ENCODE measurements at places on chromosomes 1 and 21.

DNA sequence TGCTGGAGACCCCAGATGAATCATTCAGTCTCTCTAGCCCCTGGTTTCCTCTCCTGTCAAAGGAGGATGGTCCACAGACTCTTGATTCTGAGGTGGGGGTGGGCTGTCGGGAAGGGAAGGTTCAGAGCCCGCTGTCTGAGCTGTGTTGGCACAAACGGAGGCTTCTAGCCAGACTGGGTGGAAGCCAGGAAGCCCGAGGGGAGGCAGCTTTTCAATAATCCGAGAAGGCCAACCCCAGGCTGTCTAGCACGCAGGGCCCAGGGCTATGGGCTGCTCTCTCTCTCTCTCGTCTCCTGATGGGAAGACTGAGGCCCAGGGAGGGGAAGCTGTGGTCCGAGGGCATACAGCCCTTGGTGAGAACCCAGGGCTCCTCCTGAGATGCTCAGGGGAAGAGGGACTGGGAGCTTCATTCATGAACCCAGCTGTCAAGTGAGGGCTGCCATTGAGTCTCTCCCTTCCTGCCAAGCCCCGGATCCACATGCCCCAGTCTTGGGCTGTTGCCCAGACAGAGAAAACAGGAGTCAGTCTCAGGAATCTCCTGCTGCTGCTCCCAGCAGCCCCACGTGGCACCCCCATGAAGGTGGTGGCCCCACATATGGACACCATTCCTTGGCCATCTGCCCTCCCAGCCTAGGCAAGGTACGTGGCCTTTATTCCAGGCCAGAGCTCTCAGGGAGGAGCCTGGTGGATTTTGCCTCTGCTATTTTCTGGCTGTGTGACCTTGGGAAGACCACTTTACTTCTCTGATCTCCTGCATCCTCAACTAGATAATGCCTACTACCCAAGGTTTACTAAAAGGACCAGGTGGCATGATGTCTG is 44.4 kb downstream of the RAP1GAP start:
- no peak for DNase-seq

GRCh38 chr21:41369920-41370839 is 8.4 kb downstream of the MX2 start:
- DNase-seq: no peak

DNA sequence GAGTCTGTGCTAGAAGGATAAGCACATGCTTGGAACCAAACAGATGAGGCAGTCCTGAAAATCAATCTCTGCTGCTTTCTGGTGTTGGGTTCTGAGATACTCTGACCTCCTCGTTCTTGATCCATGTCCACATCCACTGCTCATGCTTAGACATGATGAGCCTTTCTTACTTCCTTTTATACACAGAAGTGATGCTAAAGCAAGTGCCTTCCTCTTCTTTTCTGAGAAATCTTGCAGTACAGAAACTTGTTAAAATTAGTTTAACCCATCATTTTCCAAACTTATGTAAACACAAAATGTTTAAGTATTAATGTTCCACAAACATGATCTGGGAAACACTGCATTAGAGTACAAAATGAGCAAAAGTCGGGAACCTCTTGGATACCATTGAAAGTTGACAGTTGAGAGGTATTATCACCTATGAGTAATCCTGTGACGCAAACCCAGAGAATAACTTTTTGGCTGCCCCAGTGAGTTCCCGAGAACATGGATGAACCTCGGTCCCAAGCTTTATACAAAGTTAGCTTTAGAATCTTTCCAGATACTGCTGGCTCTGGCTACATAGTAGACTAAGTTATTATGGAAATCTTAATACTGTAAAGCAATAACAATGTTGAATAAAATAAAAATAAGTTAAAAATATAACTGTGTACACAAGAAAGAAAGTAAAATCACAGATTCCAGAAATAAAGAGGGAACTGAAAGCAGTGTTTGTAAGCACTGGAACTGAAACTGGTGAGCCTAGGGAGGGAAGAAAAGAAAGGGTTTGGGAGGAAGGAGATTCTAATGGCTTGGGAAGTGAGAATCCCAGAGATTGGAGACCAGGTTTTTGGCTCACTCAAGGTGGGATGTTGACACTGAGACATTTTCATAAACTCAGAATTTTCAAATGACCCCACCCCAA is 429.3 kb upstream of the RUNX1 start:
- DNase-seq: no peak

DNA sequence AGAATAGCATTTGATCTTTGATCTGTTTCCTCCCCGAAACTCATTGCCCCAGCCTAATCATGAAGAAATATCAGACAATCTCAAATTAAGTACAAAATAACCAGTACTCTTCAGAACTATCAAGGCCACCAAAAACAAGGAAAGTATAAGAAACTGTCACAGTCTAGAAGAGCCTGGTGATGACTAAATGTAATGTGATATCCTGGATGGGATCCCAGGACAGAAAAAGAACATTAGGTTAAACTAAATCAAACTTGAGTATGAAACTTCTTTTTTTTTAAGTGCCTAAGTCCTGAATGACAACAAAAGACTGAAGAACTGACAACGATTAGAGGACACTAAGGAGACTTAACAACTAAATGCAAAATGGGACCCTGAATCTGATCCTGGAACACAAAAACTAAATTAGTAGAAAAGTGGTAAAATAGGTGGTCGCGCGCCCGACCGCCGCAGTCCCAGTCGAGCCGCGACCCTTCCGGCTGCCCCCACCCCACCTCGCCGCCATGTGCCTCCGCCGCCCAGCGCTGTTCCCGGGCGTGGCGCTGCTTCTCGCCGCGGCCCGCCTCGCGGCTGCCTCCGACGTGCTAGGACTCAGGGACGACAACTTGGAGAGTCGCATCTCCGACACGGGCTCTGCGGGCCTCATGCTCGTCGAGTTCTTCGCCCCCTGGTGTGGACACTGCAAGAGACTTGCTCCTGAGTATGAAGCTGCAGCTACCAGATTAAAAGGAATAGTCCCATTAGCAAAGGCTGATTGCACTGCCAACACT is 5.5 kb upstream of the PRKAB2 start:
- no peak for DNase-seq

GRCh38 chr1:111973150-111973790 is 16.2 kb downstream of the KCND3 start:
- DNase-seq: no peak

- no peak for DNase-seq
These were observed 509 bp downstream of the NVL start for GRCh38 chr1:224329484-224329841.

- DNase-seq: no peak
These were observed 7.9 kb upstream of the SH3GLB1 start for GRCh38 chr1:86696522-86696921.

GRCh38 chr1:60102267-60103061 is 28.9 kb upstream of the C1orf87 start:
- DNase-seq: no peak

DNA sequence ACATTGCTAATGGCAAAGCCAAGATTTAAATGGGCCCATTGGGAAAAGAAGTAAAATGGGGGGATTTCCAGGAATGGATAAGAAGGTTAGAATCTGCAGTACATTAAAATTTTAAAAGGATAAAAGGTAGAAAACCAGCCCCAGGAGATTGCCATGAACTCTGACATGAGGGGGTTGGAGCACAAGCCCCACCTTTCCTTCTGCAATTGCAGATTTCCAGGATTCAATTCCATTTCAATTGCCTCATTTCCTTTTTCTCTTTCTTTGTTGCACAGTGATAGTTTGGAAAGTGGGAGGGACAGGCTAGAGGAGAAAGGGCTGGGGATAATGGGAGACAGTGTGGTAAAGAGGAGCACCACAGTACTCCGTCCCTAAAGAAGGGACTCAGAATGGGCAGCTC is 238.5 kb upstream of the RAB4A start:
- no peak for DNase-seq

DNA sequence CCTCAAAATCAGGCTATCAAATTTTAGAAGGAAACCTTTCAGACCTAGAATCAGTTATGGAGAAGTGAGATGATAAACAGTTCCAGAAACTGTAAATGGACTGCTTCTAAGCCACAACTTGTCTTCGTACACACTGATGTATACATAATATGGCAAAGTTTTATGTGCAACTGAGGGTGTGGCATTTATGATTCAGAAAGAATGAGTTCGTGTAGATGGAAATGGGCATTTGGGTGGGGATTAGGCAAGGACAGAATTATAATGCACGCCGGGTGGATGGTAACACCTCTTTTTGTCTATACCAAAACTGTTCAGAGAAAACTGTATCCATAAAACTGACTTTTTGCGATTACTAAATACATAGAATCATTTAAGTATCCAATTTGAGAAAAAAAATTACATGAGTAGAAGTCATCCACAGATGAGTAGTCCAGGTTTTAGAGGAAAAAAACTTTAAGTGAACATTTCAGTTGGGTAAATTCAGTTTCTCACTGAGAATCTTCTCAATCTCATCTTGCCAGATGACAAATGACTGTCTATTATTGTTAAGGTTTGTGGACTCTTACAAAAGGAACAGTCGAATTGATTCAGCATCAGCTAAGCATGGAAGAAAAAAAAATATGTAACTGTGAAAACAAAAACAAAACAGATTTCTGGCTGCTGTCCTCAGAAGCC is 22.5 kb downstream of the ERRFI1 start:
- DNase-seq: no peak

- no peak for DNase-seq
These were observed 13.8 kb downstream of the SLC35E2B start for GRCh38 chr1:1678581-1679380.

DNA sequence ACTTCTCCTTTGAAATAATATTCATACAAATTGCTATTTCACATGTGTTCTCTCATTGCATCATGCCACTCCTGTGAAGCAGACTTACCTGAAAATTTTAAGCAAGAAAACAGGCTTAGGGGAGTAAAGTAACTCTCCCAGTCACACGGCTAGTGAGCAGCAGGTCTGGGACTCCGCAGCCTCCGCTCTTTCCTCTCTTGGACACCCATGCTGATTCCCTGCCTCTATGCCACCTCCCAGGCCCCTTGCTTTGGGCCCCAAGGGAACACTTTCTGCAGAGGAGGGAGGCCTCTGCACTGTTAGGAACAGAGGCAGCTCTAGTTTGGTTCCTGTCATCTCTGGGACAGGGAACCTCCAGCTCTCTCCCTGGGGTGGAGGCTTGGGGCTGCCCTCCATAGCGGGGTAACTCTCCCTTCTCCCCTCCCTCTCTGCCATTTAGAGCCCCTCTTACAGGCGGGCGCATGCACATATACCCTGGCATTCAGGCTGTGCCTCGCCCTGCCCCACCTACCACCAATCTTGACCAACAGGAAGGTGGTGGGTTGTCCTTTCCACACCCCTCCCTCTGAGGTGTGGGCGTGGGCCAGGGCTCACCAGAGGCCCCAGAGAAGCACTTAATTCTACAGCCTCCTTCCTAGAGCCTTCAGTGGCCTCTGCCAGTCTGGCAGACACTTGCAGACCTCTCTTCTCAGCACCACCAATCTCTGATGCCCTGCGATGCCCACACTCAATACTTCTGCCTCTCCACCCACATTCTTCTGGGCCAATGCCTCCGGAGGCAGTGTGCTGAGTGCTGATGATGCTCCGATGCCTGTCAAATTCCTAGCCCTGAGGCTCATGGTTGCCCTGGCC is at the start of gene RXFP4:
TSS of gene RXFP4 (plus strand) at position 646 of the 852 bp plus-strand sequence. CDS start at position 718, 72 bp downstream.
- DNase-seq: no peak

GRCh38 chr21:32562426-32562825 is 22.9 kb downstream of the TCP10L start:
- DNase-seq: peak; percentile 50

GRCh38 chr1:38859561-38860453 is at the start of gene RRAGC:
RRAGC (minus strand) TSS chr1:38859772; CDS start chr1:38859646, 126 bp downstream.
- peak; percentile 71 for DNase-seq

DNA sequence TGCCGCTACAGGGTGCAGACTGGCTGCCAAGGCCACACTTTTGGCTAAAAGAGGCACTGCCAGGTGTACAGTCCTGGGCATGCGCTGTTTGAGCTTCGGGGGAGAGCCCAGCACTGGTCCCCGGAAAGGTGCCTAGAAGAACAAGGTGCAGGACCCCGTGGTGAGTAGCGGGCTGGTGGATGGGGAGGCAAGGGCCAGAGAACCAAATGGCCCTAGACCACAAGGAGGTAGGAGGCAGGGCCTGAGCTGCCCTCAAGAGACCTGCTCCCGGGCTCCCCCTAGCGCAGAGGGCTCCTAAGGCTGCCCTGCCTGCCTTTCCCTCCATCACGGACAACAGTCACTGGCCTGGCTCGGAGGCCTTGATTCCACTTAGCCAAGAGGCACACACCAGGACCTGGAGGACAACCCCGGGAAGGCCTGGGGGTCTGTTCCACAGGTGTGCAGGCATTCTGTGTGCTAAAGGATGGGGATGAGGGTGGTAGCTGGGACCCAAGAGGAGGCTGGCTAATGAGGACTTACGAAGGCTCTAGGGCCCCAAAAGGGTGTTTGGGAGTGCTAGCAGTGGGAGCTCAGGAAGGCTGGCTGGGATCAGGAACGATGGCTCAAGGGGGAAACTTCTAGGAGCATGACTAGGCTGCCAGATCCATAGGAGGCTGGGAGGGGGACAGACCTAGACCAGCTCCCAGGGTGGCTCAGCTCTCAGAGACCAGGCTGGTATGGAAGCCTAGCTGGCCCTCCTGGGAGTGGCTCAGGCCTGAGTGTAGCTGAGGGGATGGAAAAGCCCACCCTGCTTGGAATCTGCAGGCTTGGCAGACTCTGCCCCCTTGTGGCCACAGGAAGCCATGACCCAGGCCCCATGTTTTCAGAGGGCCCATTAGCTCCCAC is 742 bp downstream of the ARTN start:
- no peak for DNase-seq

DNA sequence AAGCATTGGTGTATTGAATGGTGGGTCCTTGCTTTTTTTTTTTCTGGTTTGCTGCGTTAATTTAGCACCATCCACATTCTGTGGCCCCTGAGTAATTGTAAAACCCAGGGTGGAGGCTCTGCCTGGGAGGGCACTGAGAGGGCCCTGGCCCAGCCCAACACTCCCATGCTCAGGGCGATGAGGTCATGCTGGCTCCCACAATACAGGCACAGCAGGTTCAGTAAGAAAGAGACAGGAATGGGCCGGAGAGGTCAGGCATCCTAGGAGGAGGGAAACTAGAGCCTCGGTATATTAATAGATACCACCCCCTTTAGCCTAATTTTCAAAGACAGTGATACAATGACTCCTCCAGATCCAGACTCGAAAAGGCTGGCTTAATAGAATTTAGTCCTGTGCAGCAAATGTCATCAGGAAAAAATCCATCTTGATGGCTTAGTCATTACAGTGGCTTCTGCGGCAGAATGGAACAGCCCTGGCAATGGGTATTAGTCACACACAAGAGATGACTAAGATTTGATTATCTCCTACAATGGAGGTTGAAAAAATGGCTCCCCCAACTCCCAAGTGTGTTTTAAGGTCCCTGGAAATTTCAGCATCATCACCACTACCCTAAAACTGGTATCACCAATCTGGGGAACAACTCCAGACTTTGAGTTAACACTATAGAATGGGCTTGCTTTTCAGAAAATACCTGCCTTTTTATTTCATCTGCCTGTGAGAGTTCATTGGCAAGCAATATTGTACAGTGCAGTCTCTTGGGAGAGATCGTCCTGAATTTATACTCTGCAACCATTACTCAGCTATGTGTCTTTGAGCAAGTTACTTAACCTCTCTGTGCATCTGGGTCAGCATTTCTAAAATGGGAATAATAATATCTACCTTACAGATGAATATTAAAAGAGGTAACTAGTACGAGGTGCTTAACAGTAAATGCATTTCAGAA is 43.9 kb upstream of the LYST start:
- peak; percentile 91 for DNase-seq

All from AG04449 (cell line).